ENCODE measurements at places on chromosomes 16 and 17.

DNA sequence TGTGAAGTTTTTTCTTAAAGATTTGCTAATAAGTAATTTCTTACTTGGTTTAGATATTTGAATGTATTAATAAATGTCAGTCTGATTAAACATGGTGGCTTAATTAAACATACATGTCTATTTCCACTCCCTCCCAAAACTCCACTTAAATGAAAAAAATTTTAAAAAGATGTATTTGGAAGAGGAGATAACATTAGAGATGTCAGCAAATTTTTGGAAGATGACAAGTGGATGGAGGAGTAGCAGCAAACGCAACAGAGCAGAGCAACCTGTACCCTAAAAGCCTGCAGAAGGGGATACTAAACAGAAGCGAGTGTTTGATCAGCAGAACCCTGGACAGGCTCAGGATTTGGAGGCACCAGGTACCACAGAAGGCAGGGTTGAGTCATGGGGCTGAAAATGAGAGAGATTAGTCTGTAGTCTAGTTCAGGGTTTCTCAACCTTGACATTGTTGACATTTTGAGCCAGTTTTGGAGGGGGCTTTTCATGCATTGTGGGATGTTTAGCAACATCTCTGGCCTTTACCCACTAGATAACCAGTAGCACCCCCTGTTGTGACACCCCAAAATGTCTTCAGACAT lies 17.8 kb downstream of the LUC7L3 start:
- no peak for DNase-seq

DNA sequence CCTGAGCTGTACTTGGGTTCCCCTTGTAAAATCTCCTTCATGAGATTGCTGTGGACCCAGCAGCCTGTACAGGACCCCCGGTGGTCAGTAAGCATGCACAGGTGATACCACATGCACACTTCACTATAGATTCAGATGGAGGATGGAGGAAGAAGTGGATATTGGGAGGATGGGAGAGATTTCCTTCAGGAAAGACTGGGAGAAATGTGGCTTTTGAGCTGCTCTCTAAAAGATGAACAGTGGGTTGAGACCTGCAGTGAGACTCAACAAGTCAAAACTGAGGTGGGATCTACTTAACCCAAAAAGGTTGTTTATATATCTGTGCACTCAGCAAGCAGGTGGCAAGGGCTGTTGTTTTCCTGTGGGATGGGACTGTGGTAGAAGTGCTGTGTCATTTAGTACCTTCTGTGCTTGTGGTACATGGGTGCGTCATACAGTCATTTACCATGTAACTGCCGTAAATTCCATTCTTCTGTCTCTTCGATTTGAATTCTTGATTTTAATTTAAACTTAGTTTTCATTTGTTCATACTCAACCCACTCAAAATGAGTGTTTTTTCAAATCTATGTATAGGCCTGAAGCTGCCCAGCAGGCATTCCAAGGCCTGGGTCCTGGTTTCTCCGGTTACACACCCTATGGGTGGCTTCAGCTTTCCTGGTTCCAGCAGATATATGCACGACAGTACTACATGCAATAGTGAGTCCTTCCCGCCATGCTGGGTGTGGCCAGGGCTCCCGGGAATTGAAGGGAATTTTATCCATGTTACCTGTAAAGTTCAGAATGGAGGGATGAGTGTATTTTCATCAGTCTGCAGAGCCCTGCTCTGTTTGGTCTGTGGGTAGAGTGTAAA lies 6.9 kb downstream of the HERPUD1 start:
- no peak for DNase-seq

DNA sequence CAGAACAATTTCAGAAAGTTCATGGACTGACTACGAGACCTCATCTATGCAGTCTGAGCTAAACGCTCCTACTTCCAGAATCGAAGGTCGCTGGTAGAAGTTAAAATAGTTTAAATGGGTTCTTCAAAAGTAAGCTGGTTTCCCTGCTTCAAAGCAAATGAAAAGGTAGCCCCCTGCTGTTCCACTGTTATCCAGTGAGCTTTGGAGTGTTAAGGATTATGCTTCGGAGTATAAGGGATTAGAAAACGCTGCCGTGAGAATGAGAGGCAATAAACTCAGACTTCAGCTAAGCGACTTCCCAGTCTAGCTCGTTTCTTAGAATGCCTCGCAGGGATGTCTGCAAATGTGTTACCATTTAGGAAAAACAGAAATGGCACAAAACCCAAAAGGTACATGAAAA lies 12.4 kb downstream of the MLYCD start:
- no peak for DNase-seq

GRCh38 chr17:82750241-82750908 lies 1.5 kb upstream of the TBCD start:
- no peak for DNase-seq

DNA sequence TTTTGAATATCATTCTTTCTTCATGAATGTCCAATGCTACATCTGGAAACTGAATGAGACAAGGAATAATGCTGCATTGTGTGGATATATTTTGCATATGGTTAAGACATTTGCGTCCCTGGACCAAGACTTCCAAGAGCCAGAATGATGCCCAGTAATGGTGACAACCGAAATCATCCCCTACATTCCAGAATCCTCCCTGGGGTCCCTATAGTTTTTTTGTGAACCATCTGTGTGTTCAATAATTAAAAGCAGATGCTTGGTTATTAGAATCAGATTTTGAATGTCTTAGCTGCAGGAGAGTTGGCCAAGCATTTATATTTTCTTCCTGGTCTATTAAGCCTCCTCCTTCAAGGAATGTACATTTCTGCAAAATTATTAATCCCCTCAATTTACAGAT lies 426.7 kb upstream of the CDH8 start:
- DNase-seq: no peak

DNA sequence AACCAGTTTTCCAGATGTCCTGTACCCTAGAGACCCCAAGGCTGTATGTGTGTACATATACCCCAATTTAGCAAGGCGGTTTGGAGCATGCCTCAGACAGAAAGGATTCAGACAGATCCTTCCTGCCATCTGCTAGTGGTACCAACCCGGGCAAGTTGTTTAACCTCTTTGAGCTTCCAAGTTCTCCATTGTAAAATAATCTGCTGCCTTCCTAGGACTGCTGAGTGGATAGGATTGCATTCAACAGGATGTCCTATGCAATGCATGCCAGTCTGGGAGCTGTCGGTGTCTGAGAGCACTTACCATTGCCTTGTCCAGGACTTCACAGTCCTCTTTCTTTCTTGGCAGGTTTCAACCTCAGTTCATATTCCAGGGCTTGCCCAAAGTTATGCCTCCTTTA lies 1.9 kb downstream of the CDH13 start:
- no peak for DNase-seq

- DNase-seq: no peak
Measured at GRCh38 chr16:886802-887731, 83.7 kb downstream of the LMF1 start.

DNA sequence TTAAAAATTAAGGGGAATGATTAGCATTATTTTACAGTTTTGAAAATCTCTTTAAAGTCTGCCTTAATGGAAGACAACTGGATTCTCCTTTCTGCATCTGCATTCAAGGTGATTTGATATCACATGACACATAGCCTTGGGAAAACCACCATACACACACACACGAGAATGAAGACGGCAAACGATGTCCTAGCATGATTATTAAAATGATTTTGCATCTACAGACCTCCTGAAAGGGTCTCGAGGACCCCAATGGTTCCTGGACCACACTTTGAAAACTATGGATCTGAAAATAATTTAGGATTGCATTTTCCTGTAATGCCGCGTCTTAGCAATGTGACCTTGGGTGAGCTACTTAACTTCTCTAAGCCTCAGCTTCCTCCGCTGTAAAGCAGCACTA lies 11.8 kb upstream of the CHST4 start:
- no peak for DNase-seq

GRCh38 chr16:50414152-50414551 lies 45.4 kb upstream of the BRD7 start:
- DNase-seq: no peak

DNA sequence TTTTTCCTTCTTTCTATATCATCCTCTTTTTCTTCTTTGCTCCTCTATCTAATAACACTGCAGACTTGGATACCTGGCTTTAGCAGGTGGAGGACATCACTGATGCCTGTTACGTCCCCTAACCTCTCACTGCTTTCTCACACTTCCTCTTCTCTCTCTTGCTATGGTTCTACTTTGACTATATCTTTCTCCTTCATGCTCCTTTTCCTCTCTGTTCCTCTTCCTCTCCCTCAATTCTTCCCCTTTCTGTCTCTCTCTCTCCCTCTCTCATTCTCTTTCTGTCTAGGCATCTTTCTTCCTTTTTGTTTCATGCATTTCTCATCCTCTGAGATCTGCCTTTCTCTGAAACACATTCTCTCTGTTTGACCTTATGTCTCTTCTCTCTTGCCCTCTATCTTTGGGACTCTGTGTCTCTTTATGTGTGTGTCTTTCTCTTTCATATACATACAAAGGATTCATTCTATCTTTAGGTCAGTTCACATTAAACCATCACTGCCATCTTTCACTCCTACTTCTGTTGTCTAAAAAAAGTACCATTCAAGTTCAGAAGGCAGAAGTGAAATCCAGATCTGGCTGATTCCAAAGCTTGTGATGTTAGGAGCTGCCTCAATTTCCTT lies 353.7 kb downstream of the SHISA9 start:
- no peak for DNase-seq

DNA sequence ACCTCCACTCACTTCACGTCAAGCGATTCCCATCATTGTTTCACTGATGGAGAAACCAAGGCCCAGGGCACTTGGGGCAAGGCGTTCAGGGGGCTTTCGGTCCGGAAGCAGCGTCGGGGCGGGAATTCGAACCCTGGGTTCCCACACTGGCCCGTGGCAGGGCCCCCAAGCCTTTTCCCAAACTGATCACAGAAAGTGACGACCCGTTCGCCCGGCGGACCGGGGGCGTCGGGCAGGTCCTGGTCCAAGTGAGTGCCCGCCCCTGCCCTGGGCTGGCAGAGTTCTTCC lies 856 bp upstream of the MON1B start:
- no peak for DNase-seq

GRCh38 chr17:81097943-81098308 lies 63.0 kb downstream of the BAIAP2 start:
- no peak for DNase-seq

DNA sequence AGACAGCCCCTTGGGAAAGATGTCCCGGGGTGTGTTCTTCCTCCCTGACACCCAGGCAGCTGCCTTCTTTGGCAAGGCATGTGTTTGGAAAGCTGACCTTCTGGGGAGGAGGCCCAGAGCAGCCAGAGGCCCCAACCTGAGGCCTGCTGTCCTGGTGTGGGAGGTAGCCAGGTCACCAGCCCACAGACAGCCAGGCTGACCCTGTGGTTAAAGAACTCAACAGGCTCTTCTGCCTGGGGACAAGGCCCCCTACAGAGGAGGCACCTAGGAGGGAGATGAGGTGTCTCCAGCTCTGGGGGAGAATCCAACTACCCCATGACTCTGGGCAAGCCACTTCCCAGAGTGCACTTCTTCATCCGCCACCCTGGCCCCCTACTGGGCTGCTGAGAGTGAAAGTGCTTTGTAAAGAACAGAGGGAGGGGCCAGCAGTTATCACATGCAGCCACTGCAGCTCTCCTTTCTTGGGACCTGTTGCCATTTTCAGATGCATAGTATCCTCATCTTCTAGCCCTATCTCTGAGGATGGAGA lies 13.1 kb upstream of the SREBF1 start:
- DNase-seq: no peak

GRCh38 chr17:71502443-71502842 lies 618.4 kb upstream of the SOX9 start:
- no peak for DNase-seq

DNA sequence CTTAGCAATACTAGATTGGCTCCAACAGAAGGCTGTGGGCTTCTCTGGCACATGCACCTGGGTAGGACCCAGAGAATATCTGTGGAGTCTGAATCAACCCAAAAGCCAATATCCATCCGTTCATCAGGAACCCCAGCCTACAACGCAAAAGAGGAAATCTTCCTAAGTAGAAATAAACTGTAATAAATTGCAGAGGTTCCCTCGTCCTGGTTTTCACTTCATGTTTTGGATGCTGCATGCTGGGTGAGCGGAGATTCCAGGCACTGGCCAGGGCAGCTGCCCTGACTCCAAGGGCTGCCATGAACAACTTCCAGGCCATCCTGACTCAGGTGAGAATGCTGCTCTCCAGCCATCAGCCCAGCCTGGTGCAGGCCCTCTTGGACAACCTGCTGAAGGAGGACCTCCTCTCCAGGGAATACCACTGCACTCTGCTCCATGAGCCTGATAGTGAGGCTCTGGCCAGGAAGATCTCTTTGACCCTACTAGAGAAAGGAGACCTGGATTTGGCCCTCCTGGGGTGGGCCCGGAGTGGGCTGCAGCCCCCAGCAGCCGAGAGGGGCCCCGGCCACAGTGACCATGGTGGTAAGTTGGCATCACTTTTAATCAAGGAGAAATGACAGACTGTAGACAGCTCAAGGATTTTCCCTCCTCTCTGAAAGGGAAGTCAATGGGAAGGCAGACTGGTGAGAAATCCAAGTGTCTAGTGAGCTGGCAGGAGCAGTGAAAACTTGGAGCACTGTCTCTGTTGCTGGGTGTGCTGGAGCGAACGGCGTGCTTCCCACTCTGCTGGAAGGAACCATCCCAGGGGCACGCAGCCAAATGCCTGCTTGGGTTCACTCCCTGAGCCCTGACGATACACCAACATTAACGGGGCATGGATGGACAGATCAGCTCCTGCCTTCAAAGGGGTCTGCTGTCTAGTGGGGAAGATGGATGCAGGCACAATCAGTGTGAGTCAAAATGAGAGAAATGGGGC lies 10.7 kb upstream of the CIITA start:
- DNase-seq: no peak

DNA sequence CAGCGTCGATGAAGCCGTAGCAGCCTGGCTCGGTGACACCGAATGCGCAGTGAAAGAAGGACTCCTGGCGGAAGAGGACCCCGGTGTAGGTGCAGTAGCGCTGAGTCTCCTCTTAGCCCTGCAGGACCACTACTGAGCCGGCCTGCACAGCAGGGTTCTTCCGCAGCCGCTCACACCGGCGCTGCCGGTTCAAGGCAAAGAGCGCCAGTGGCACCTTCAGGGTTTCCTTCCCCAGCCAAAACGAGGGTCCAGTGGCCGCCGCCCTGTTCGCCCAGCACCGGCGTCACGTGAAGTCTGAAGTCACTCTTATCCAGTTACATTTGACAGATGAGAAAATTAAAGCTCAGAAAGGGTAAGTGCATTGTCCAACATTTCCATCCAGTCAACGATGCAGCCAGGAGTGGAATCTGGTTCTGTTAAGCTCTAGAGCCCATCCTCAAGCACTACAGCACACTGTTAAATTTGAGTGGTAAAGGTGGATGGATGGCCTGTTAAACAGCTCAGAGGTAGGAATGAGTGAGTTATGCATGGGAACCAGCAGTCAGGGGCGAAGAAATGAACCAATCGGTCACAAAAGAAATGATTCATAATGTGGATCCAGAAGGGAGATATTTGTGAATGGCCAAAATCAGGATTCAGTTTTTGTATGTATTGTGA lies 50.2 kb upstream of the SMIM36 start:
- no peak for DNase-seq

- no peak for DNase-seq
Measured at GRCh38 chr17:77744066-77744988, 214.2 kb upstream of the TNRC6C start.
